ENCODE measurements at places on chromosomes 6 and 20. TPM values are rescaled to one million over a fixed set of nuclear protein-coding genes. Genes with fewer than 3 reads are reported as not detected.

- no peaks in the 10 kb centered on the region for H3K4me1 ChIP-seq
- peak; percentile 84 for DNase-seq
- H3K27me3 ChIP-seq: no peaks in the 10 kb centered on the region
- H3K36me3 ChIP-seq: no peaks in the 10 kb centered on the region
These were observed 18.4 kb upstream of the MMP24 start for GRCh38 chr20:35207950-35208611.

GRCh38 chr6:136750696-136751521 is 41.4 kb downstream of the MAP3K5 start:
- H3K27me3 ChIP-seq: no peaks in the 10 kb centered on the region
- DNase-seq: no peak
- no peak overlapping the region for H3K4me3 ChIP-seq
- H3K4me1 ChIP-seq: no peaks in the 10 kb centered on the region
- no peaks in the 10 kb centered on the region for H3K36me3 ChIP-seq
- H3K27ac ChIP-seq: no peak overlapping the region

DNA sequence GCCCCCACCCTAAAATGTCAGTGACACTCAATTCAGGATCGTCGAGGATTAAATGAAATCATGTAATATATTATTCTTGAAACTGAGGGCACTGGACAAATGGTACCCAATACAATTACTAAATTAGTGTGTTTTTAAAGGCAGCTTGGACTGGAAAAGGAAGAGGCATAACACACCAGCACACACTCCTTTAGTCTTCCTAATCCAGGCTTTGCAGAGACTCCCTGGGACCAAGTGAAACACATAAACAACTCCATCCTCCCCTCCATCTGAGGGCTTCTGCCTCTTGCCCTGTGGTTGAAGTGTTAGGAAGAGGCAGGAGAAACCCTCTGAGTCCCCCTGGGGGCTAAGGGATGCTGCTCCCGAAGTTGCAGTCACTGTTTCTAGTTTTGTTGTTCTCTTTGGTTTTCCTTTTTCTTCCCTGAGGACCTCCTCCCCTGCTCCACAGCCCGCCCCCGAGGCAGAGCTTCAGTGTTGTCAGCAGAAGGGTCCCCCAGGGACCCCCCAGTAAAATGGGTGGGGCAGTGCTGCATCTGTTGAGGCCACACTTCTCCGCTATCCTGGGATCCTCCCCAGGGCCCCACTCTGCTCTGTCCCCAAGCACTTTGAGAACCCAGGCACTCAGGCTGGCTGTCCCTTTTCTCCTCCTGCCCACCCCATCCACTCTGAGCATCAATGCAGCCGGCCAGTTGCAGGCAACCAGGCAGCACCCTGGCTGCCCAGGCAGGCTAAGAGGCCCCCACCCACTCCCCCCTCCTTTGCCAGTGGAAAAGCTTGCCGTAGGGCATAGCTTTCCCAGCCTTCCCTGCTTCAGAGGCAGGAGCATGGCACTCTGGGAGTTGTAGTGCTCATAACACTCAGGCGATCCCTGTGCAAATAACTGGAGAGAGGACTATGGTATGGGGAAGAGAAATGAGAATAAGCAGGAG is 5.9 kb downstream of the TMEM63B start:
- no peak overlapping the region for H3K4me3 ChIP-seq
- H3K36me3 ChIP-seq: peaks cover 16% of the 10 kb centered on the region
- H3K27me3 ChIP-seq: no peaks in the 10 kb centered on the region

DNA sequence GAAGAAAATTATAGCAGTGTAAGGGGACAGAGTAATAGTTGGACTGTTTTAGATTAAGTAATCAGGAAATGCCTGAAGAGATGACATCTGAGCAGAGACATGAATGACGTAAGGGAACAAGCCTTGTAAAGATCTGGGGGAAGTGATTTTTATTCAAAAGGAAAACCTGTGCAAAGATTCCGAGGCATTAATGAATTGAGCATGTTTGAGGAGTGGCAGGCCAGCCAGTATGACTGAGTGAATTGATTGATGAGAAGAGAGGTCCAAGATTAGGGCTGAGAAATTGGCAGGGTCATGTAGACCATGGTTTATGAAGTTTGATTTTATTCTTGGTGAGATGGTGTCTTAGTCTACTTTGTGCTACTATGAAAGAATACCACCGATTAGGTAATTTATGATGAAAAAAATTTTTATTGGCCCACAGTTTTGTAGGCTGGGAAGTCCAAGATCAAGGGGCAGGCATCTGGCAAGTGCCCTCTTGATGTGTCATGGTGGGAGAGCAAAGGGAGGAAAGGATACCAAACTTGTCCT is 95.1 kb downstream of the LIN28B start:
- no peak overlapping the region for H3K27ac ChIP-seq
- peaks cover 6% of the 10 kb centered on the region for H3K4me1 ChIP-seq
- H3K4me3 ChIP-seq: no peak overlapping the region
- no peaks in the 10 kb centered on the region for H3K36me3 ChIP-seq

DNA sequence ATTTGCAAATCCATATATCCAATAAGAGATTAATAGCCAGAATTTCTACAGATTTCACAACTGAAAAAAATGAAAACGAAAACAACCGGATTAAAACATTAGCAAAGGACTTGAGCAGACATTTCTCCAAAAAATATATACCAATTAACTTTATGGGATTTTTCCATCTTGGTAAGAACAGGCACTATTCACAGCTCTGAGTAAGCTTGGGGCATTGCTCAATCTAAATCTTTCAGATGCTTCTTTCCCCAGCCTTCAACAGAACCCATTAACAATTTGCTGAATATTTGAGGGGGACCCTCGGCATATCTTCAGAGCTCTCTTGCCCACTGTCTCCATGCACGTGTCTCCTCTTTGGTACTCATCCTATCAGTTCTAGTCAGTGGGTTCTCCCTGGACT is 111.7 kb upstream of the CD93 start:
- no peak overlapping the region for H3K27ac ChIP-seq
- DNase-seq: no peak
- H3K4me3 ChIP-seq: no peak overlapping the region
- no peaks in the 10 kb centered on the region for H3K27me3 ChIP-seq
- H3K4me1 ChIP-seq: peaks cover 26% of the 10 kb centered on the region

GRCh38 chr6:143823548-143823947 is 19.6 kb upstream of the LTV1 start:
- no peaks in the 10 kb centered on the region for H3K27me3 ChIP-seq
- peaks cover 17% of the 10 kb centered on the region for H3K4me1 ChIP-seq
- peak; percentile 53 for DNase-seq

GRCh38 chr6:22958677-22959076 is 389.3 kb downstream of the HDGFL1 start:
- H3K27me3 ChIP-seq: no peaks in the 10 kb centered on the region
- H3K27ac ChIP-seq: no peak overlapping the region
- peaks cover 6% of the 10 kb centered on the region for H3K4me1 ChIP-seq
- H3K36me3 ChIP-seq: no peaks in the 10 kb centered on the region
- no peak for DNase-seq
- H3K4me3 ChIP-seq: no peak overlapping the region

DNA sequence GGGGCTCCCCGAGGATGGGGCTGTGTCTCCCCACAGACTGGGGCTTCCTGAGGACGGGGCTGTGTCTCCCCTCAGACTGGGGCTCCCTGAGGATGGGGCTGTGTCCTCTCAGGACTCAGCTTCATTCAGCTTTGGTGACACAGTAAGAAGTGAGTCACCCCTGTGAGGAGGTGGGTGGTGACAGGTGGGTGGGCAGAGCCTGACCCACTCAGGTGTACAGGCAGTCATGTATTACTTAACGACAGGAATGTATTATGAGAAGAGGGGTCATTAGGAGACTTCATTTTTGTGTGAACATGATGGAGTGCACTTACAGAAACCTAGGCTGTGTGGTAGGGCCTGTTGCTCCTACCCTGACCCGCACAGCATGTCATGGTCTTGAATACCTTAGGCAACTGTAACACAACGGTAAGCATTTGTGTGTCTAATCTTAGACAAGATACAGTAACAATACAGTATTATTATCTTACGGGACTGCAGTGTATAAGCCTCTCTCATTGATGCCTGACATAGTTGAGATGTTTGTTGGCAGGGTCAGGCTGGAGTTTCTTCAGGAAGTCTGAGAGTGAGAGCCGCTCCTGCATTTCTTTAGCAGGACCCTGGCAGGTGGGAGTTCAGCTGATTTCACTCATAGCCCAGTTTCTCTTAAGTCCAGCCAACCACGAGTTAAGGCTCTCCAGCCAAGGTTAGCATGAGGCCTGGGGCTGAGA is 10.9 kb upstream of the PGC start:
- no peak overlapping the region for H3K4me3 ChIP-seq
- no peak overlapping the region for H3K27ac ChIP-seq
- H3K27me3 ChIP-seq: peaks cover 50% of the 10 kb centered on the region
- DNase-seq: no peak

CLDN20 gene
- not detected for total RNA-seq

METTL24 gene
- total RNA-seq: not detected

KCNB1 gene
- total RNA-seq: 3.0 TPM

HS3ST5 gene
- not detected for total RNA-seq

ACTL10 gene
- 1.7 TPM for total RNA-seq

All from MCF 10A (cell line).